ENCODE measurements at places on chromosomes 12 and 14.
A peak's percentile ranks its signal among the peaks of the same experiment; 100 is the strongest.

- peak; percentile 80 for DNase-seq
Observed at GRCh38 chr12:96219700-96220206, 25.6 kb downstream of the ELK3 start.

DNA sequence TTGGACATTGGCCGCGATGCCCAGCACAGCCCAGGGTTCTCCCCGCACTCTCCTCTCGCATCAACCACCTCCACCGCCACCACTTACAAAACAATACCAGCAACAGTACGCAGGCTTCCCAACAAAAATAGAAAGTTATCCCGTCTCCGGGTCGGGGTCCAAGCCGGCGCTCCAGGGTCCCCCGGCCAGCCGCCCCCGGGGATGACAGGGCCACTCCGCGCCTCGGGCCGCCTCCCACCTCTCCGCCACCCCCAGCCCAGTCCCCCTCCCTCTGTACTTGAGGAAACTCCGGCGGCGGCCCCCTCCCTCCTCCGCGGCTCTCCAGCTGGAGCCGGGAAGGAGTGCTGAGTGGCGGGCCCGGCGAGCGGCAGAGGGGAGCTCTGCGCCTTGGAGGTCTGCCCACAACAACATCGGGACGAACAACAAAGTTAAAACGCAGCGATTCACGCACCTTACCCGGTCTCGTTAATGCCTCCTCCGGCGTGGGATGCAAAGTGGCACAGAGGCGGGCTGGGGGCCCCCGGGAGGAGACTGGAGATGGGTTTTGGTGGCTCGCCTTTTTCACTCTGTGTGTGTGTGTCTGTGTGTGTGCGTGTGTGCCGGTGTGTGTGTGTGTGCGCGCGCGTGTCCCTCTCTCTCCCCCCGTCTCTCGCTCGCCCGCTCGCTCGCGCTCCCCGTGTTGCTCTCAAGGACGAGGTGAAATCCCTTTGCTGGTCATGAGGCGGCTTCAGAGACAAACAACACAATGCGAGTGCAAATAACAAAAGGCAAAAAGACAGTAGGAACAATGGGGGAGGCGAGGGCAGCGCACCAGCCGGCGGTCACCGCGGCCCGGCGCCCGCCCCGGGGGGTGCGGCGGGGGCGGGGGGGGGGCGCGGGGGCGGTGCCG is 386.8 kb downstream of the BCAT1 start:
- DNase-seq: no peak

DNA sequence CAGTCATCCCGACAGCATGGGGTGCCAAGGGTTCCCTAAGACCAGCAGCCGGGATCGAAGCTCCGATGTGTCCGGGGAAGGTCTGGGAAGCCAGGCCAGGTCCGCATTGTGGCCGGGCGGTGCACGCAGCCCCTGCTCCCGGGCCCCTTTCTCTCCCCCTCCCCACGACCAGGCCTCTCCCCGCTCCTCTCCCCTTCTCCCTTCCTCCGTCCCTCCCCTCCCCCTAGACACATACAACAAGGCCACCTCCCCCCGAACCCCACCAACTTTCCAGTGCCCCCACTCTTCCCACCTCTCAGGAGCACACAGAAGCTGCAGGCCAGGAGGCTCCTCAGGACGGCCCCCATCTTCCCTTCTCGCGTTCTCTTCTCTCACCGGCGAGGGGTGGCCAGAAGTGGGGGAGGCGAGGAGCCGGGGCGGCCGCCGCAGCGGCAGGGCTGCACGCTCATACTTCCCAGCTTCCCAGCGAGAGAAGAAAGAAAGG is 413 bp downstream of the LRP6 start:
- DNase-seq: no peak

- DNase-seq: no peak
Observed at GRCh38 chr12:58272461-58272860, 331.1 kb downstream of the ATP23 start.

- no peak for DNase-seq
Observed at GRCh38 chr12:9244894-9245293, 36.7 kb upstream of the PZP start.

Data from glomerular endothelial cell (primary cell).